ENCODE measurements at places on chromosomes 2 and 18. TPM values are rescaled to one million over a fixed set of nuclear protein-coding genes. Genes with fewer than 3 reads are reported as not detected.

GRCh38 chr2:694174-694573 is 17.0 kb upstream of the TMEM18 start:
- DNase-seq = no peak

The DLGAP1 gene
- 0.06 TPM for polyA plus RNA-seq

The GAD1 gene
- 0.81 TPM for polyA plus RNA-seq

DNA sequence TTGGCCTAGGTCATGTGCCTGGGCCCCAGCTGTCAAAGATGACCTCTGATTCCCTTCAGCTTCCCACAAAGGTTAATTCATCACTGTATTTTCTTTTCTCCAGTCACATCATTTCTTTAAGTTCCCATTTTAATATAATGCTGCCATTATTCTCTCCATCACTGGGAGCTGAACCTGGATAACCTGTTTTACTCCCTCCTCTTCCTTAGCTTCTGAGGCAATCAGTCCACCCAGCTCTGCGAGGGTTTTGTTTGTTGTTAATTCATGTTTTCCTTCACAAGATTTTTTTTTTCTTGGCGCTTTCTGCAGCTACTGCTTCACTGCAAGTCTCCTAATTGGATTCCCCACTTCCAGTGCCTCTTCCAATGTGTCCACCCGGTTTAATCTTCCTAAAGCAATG is 5.1 kb upstream of the EML4 start:
- peak; percentile 51 for DNase-seq

The FAM110C gene
- polyA plus RNA-seq = 3.4 TPM

DNA sequence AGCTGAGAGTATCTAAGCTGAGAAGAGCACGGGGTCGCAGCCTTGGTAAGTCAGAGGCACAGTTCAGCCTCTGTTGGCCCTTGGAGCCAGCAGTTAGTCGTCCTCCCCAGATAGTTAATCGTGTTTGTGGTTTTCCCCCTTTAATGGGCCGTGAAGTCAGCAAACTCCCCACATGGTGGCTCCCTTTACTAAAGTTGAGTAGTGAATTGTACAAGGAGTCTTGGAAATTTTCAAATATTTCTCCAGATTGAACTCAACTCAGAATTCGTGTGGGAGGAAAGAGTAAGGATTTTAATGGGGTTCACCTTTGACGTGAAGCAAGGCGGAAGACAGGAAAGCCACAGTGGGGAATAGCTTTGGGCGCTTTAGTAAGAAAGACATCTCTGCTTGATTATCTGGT is 2.4 kb upstream of the ADCYAP1 start:
- DNase-seq = no peak

GRCh38 chr18:61833387-61833786 is 59.4 kb downstream of the RNF152 start:
- DNase-seq = no peak

DNA sequence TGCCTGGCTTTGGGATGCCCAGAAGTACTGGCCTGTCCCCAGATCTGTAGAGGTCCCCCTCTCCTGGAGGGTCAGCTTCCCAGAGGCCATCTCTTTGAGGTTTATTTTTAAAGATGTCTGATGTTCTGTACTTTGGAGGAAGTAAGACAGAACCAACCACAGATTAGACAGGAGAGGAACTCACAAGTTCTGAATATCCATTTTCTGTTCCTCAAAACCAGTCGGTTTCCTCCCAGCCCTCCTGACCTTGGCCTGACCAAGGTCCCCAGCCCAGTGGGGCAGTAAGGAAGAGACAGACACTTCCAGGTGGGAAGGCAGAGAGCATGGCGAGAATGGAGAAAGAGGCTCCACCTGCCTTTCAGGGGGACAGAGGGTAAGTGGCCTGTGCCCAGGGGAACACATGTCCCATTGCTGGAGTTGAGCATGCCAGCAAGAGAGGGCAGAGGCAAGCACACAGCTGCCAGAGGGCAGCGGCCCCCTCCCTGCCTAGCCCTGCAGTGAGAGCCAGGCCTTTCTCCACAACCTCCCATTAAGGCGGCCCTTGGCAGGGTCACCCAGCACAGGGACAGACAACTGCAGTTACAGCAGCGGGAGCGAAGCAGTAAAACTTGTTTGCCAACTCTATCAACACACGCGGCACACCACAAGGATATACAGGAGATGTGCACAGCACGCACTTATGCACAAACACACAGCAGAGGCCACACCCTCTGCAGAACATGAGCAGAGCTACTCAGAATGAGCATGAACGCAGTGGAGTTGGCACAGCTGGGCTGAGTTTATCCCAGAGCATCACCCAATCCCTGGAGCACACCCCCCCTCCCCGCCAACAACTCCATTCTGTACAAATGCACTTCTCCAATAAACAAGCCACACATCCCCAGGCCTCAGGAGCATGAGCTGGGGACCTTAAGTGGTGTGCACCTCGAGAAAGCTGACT is 18.5 kb upstream of the SEMA4C start:
- peak; percentile 88 for DNase-seq

The SPDYA gene
- not detected for polyA plus RNA-seq

GRCh38 chr2:218431878-218432277 is 13.0 kb downstream of the VIL1 start:
- no peak for DNase-seq
